ENCODE measurements at places on chromosomes 3 and 15.

DNA sequence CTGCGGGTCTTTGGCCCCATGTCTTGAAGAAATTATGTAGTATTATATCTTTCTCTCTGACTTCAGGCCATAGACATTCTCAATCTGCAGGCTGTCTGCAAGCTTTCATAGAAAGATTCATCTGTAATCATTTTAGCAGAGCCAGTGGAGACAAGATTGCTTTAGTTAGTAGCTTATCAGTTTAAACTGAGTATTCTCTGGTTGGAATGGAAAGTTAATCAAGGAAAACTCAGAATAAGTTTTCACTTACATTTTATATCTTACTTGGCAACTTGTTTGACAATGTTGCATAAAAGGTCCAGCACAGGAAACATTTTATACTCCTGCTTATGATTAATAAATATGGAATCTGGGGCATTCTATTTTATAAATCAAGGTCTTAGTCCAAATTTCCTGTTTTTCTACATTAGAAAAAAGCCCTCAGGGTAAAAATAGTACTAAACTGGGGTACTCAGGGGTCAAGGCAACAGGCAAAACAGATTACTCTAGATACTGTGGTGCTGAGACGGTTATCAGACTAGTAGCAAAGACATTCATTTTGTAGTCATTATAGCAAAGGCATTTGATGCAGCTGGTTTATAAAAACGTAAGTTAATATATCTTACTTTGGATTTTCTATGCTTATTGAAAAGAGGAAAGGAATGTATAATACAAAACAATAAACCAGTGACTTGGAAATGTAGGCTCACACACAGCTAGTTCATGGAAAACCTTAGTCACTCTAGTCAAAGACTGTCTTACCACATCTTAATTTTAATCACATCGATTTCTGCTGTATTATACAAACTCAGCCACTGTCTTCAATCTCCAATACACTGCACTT is 45.2 kb upstream of the FILIP1L start:
- no peak for DNase-seq

DNA sequence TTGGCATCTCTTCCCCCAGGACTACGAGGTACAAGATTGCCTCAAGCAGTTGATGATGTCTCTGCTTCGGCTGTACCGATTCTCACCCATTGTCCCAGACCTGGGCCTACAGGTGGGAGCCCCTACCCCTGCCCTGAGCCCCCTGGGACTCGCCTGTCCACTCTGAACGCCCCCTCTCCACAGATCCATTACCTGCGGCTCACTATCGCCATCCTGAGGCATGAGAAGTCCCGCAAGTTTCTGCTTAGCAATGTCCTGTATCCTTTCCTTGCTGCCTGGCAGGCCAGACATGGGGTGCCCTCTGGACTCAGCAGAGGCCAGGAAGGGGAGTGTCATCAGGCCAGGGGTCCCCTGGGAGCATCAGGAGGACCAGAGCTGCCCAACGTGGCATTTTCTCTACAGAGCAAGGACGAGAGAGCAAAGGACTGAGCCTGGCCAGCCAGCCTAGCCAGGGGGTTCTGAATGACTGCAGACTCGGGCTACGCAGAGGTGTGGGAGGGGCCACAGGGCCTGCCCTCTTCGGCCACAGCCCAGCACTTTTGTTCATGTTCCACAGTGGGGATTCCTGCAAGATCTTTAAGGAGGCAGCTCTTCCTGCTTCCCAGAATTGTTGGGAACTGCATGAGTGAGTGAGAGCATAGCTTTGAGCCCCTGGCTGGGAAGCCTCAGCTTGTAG is 11.2 kb downstream of the RNF123 start:
- DNase-seq = no peak

- peak; percentile 18 for DNase-seq
Observed at GRCh38 chr3:13045904-13046568, 27.2 kb downstream of the IQSEC1 start.

DNA sequence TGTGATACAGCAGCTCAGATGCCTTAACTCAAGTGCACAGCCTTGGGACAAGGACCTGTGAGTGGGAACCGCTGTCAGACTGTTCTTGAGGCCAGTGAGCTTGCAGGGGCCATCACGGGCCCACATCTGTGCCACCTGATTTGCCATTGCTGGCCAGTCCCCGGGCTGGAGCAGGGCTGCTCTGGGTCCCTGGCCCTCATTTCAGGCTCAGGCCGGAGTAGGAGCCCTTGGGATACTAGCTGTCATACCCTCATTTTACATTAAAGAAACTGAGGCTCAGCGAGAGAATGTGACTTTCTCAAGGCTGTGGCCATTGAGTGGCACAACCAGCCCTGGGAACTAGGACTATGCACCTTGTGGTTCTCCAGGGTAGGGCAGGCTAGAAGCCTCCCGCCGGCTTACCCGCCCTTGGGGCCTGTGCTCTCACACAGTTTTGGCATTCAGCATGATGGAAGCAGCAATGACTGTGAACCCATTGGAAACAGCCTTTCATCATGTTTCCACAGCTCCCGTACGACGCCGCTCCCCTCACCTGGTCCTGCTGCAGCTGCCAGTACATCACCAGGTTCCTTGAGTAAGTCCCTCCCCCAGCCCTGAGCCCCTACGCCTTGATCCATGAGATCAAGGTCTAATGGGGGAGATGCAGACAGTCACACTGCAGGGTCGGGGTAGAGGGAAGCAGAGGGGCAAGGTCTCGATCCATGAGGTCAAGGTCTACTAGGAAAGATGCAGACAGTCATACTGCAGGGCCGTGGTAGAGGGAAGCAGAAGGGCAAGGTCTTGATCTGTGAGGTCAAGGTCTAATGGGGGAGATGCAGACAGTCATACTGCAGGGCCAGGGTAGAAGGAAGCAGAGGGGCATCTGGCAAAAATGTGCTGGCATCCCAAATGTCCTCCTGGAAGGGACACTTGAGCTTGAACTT is 42.2 kb downstream of the GOLGA6L10 start:
- DNase-seq = no peak

- no peak for DNase-seq
Observed at GRCh38 chr3:148379763-148380382, 317.8 kb upstream of the AGTR1 start.

DNA sequence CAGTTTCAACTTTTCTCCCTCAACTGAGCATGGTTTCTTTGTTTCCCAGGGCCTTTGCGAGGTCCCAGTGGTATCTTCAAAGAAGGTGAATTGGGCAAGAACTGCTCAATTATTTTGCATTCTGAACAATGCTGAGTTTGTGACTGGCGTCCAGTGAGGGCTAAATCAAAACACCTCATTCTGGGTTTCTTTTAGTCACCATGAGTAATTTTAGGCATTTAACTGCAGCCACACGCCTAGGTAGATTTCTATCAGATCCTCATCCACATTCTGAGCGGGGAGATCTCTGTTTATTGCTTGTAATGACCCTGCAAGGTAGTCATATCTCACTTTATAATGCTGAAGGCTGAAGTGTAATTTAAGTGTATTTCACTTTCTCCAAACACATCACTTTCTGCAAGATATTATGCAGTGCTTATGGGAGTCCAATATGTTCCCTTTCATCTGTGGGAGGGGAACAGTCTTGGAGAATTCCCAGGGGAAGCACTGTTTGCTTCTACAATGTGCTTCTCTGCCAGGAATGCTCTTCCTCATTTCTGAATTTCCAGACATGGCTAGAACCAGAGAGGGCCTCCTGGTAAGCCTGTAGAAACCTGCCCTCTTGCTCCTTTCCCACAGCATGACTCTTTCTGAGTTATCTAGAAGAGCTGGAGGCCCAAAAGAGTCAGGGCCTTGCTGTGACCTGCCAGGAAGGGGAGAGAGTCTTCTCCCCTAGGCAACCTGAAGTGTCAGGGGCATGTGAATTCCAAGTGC is 91.7 kb downstream of the FRMD4B start:
- no peak for DNase-seq

DNA sequence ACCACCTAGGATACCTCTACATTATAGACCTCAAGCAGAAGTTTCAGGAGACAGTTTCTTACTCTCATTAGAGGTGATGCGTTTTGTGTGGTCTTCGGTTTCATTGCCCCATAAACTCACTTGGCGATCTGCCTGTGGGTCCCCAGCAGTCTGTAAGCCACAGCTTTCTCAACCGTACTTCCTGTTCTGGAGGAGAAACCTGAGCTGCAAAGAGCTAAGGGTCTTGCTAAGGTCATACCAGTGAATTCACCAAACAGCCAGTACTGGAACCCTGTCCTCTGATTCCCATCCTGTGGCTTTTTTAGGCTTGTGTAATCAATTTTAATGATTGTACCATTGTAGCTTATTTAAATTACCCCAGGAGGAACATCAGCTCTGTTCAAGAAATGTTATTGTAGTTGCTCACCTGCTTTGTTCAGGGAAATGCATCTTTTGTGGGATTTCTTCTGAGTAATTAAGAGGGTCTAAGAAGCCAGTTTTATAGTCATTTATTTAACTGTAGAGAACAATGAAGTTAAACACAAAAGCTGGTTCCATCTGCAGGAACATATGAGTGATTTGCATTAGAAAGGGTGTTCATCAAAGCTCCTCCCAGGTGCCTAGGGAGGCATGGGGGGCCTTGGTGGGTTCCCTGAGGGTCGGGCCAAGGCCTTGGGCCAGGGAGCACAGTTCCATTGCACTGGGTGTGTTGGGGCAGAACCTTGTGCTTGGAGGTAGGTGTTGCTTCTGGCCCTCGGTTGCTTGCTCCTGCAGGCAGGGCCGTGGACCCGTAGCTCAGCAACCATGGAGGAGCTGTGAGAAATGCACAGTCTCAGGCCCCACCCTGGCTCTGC is 69.6 kb downstream of the APBA2 start:
- DNase-seq = no peak

GRCh38 chr3:97269202-97269601 is 454.8 kb downstream of the EPHA6 start:
- no peak for DNase-seq

DNA sequence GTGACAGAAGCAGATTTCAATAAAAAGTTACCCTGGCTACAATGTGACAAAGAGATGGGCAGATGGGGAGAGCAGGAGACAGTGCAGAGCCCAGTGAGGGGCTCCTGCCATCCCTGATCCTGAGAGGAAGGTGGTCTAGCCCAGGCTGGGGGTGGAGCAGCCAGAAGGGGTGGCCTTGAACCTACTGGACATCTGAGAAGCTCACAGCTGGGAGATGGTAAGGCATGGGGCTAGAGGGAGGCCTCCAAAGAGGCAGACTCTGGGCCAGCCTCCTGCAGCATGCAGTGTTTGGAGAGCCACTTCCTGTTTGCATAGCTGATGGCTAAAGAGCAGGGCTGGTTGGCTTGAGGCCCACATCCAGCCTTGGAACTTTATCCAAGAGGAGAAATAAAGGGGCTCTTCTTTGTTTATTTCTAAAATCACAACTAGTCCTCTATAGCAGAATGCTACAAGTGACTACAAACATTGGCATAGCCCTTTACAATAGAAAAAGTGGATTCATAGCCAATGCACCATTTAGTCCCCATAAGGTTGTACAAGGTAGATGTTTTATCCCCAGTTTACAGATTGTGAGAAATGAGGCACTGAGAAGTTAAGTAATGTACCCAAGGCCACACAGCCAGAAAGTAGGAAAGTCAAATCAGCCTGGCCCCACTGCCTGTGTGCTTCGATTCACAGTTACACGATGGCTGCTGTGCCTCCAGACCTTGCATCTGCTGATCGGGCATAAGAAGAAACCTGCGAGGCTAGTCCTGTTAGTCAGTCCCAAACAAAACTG is 4.6 kb downstream of the EFCC1 start:
- DNase-seq = no peak

- no peak for DNase-seq
Observed at GRCh38 chr15:69997161-69997485, 100.6 kb downstream of the TLE3 start.

DNA sequence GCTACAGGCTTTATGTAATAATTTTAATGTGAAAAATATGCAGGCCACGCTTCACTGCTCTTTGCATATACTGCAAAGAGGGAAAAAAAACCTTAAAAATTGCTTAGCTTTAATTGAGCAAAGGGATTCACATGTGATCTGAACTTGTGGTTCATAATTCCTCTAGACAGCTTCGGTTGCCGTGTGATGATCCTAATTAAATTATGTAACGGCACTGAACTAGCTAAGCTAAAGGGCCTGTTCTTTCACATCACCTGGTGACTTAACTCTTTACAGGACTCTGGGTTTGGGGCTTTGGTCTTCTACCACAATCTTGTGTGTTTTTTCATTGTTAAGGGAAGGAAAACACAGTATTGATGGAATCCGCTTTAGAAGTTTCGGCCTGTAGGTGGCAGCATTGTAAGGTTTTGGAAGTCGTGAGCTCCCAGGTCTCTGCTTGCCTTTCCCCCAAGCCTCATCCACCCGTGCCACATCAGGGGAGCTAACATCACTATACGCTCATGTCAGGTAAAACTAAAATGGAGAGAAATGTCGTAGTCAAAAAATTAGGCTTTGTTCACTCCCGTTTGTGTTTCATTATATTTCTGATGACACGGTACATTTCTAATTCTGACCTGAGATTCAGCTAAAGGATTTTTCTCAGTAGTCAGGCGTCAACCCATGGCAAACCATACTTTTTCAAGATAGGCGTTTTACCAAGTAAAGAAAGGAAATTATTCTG is 205.6 kb upstream of the DPH6 start:
- DNase-seq = peak; percentile 61

DNA sequence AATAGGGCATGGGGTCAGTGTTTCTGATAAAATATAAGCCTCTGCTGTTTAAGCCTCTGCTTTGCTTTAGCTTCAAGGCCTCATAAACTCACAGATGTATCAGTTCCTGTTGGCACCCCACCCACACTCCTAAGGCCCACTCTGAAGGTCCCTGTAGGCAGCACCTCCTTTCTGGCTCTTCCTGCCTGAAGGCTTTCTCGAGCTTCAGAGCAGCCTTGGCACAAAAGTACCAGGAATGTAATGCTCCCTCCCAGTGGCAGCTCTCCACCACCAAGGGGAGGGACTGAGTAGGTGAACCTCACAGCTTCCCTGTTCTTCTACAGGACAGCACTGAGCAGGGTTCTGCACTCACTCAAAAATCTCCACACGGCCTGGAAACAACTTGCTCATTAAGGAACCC is 102.2 kb downstream of the ABHD5 start:
- no peak for DNase-seq

- DNase-seq = peak; percentile 56
Observed at GRCh38 chr15:64911311-64912186, at the start of gene ANKDD1A. Gene ANKDD1A, plus strand, starts transcription at chr15:64911902. Its CDS starts 29 bp downstream, at chr15:64911931.

DNA sequence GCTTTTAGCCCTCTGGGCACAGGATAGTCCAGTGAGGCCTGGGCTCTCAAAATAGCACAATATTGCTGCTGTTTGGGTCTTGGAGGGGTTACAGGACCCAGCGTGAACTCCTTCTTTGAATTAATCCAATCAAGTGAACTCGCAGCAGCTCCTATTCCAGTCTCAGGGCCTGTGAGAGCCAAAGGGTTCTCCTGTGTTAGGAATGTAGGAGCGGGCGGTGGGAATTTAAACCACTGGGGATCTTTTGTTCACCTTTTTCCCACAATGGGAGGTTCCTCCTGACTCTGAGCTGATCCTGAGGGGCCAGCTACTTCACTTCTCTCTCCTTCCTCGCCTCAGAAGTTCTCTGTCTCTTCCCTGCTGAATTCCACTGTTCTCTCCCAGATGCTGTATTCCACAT is 504.0 kb downstream of the UNC13C start:
- no peak for DNase-seq

Data from activated naive CD8-positive, alpha-beta T cell treated with anti-CD3 and anti-CD28 coated beads, Interleukin-2, amount 50 U/mL, for 24 hours (primary cell).